Occipital lobe (tissue), 3 donors: ENCODE measurements at places on chromosomes 7 and 10. TPM values are rescaled to one million over a fixed set of nuclear protein-coding genes. Genes with fewer than 3 reads are reported as not detected.

AGMO gene
- total RNA-seq, result not detected

PAPSS2 gene
- total RNA-seq, result 3.1 TPM

SEMA3A gene
- total RNA-seq, result 46.8 TPM

NPFFR1 gene
- total RNA-seq, result 0.31 TPM

VWA2 gene
- total RNA-seq, result 3.6 TPM

HOXA10 gene
- not detected for total RNA-seq

EN2 gene
- not detected for total RNA-seq

C1QL3 gene
- 20.6 TPM for total RNA-seq

IRF5 gene
- total RNA-seq, result 1.6 TPM

ZNF804B gene
- 4.2 TPM for total RNA-seq

SEMA4G gene
- 8.0 TPM for total RNA-seq

OR2A42 gene
- total RNA-seq, result not detected

CRYGN gene
- not detected for total RNA-seq

RBP3 gene
- not detected for total RNA-seq

KLF14 gene
- total RNA-seq, result not detected

FEZF1 gene
- total RNA-seq, result not detected

NPC1L1 gene
- 0.16 TPM for total RNA-seq

HYAL4 gene
- not detected for total RNA-seq

AKR1D1 gene
- total RNA-seq, result not detected

SPRN gene
- total RNA-seq, result 6.1 TPM

UBE2D1 gene
- total RNA-seq, result 60.4 TPM
